ENCODE measurements at places on chromosomes 16 and 17. TPM values are rescaled to one million over a fixed set of nuclear protein-coding genes. Genes with fewer than 3 reads are reported as not detected.

DNA sequence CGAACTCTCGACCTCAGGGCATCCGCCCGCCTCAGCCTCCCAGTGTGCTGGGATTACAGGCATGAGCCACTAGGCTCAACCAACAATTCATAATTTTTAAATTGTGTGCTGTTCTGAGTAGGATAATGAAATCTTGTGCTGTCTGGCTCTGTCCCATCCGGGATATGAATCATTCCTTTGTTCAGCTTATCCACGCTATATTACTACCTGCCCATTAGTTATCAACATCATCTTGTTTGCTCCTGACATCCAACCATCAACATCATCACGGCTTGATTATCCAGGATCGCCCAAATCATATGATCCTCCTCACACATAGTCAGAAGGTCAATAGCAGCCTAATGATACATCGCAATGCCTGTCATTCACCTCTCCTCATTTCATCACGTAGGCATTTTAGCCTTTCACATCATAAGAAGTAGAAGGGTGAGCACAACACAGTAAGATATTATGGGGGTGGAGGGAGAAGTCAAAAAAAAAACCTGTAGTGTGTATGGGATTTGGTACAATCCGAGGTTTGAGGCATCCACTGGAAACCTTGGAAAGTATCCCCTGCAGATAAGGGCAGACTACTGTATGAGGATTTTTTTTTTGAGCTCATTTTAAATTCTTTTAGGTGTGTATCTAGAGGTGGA is 77.0 kb upstream of the SIAH1 start:
- H3K27me3 ChIP-seq: no peaks in the 10 kb centered on the region
- H3K27ac ChIP-seq: no peak overlapping the region
- H3K4me3 ChIP-seq: no peak overlapping the region
- no peaks in the 10 kb centered on the region for H3K36me3 ChIP-seq

The TLE7 gene
- not detected for total RNA-seq

GRCh38 chr17:35890774-35891155 is 10.6 kb upstream of the CCL5 start:
- no peaks in the 10 kb centered on the region for H3K4me1 ChIP-seq
- H3K36me3 ChIP-seq: no peaks in the 10 kb centered on the region
- H3K27me3 ChIP-seq: no peaks in the 10 kb centered on the region
- DNase-seq: no peak

GRCh38 chr16:77939968-77940367 is 82.4 kb upstream of the CLEC3A start:
- no peak overlapping the region for H3K27ac ChIP-seq
- no peaks in the 10 kb centered on the region for H3K36me3 ChIP-seq
- DNase-seq: no peak
- no peaks in the 10 kb centered on the region for H3K4me1 ChIP-seq
- H3K4me3 ChIP-seq: no peak overlapping the region

DNA sequence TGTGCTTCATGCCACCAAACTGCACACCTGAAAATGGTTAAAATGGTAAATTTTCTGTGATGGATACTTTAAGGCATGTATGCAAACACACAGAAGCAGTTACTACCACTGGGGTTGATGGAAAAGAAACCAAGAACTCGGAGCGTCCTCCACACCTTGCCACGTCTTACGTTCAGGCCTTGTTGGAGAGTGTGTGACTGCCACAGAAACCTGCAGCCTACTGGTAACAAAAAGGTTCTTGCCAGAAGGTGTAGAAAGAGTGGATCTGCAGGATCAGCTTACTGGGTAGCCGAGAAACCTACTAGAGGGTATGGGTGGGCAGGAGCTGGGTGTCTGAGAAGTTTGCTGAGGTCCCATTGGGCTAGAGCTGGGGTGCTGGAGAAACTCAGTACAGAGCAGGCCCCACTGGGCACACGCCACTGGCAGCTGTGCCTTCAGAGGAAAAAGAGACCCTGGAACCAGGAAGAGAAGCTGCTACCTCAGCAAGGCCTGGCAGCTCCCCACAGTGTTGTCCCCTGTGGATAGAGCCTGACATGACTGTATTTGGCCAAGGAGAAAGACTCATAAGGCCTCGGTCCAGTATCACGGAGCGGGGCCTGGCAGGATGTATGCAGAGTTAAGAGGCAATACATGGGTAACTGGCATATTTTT is 204.6 kb downstream of the SEC14L1 start:
- DNase-seq: no peak
- no peak overlapping the region for H3K27ac ChIP-seq
- no peak overlapping the region for H3K4me3 ChIP-seq
- no peaks in the 10 kb centered on the region for H3K36me3 ChIP-seq
- peaks cover 9% of the 10 kb centered on the region for H3K4me1 ChIP-seq
- no peaks in the 10 kb centered on the region for H3K27me3 ChIP-seq

The NLGN2 gene
- 60.5 TPM for total RNA-seq

The SLFN5 gene
- 23.7 TPM for total RNA-seq

GRCh38 chr17:44439168-44439567 is 49.7 kb upstream of the ITGA2B start:
- no peaks in the 10 kb centered on the region for H3K27me3 ChIP-seq
- no peak for DNase-seq
- H3K4me1 ChIP-seq: no peaks in the 10 kb centered on the region
- H3K27ac ChIP-seq: no peak overlapping the region
- H3K4me3 ChIP-seq: no peak overlapping the region

- no peaks in the 10 kb centered on the region for H3K27me3 ChIP-seq
- DNase-seq: no peak
- H3K4me3 ChIP-seq: no peak overlapping the region
- no peak overlapping the region for H3K27ac ChIP-seq
Observed at GRCh38 chr17:71592431-71592830, 528.4 kb upstream of the SOX9 start.

The SBK1 gene
- total RNA-seq: 19.2 TPM

GRCh38 chr17:16471295-16471694 is 20.7 kb downstream of the LRRC75A start:
- no peaks in the 10 kb centered on the region for H3K4me1 ChIP-seq
- no peak overlapping the region for H3K27ac ChIP-seq
- no peaks in the 10 kb centered on the region for H3K36me3 ChIP-seq
- no peak for DNase-seq
- H3K4me3 ChIP-seq: no peak overlapping the region
- H3K27me3 ChIP-seq: no peaks in the 10 kb centered on the region

The CDRT15L2 gene
- total RNA-seq: not detected

The MNT gene
- total RNA-seq: 37.0 TPM

DNA sequence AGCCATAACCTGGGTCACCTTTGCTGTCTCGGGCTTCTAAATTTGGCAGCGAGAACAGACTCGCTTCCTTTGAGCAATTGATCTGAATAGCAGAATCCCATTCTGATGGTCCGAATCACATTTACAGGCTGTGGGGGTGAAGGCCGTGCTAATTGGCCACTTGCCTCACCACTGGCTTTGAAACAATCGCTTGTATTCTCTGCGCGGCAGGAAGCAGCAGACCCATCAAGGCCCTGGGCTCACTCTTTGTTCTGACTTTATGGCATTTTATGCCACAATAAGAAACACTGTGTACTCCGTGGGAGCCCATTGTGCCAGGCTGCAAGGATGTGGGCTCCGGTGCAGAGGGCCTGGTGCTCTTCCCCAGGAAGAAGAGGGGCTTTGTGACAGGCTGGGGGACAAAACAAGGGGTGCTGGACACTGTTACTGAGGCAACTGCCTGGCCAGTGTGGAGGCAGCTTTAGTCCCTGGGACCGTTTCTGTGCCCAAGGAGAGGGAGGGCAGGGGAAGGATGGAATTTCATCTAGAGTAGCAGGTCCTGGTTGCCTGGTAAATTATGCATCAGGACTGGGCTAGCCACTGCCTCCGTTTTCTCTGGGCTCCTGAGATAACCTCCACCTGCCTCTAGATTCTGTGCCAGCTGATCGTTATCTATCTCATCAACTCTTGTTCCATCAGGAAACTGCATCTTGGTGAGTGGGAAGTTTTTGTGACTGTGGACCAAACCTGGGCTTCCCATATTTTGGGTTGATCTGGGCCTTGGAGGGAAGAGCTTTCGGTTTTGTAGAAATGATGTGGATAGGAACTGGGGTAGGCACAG is 78.5 kb downstream of the MRC2 start:
- no peak overlapping the region for H3K27ac ChIP-seq
- no peaks in the 10 kb centered on the region for H3K36me3 ChIP-seq
- peaks cover 32% of the 10 kb centered on the region for H3K4me1 ChIP-seq
- DNase-seq: no peak

The ARHGDIG gene
- total RNA-seq: not detected

DNA sequence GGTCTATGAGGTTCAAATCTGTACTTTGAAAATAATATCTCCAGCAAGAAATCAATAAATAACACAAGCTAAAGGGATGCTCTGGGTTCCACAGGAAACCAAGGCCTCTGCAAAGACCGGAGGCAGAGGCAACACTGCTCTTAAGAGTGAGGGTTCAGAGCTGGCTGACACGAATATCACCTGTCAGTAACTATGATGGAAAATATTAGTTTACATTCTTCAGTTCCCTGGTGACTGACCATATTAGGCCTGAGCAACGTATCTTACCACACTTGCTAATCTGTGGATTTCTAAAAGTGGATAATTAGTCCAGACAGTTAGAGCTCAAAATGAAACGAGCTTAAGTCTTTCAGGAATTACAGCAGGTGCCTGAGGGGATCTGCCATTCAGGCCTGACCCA is 459.3 kb downstream of the HS3ST3B1 start:
- no peak overlapping the region for H3K27ac ChIP-seq
- no peaks in the 10 kb centered on the region for H3K4me1 ChIP-seq
- no peaks in the 10 kb centered on the region for H3K36me3 ChIP-seq
- DNase-seq: no peak
- no peak overlapping the region for H3K4me3 ChIP-seq

DNA sequence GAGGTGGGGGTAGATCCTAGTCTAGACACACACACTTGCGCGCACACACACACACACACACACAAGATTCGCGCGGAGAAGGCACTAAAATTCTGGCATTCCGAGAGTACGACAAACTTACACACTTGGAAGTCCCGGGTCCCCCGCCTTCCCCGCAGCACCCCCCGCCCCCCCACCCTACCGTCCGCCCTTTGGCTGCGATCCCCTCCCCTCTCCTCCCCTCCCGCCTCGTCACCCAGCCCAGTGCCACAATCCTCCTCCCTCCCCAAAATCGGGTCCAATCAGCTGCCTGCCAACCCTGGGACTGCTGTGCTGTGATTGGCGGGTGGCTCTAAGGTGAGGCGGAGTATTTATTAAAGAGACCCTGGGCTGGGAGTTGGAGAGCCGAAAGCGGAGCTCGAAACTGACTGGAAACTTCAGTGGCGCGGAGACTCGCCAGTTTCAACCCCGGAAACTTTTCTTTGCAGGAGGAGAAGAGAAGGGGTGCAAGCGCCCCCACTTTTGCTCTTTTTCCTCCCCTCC is at the start of gene SOX9:
Gene SOX9, plus strand, starts transcription at position 379 of the 522 bp plus-strand sequence. CDS start 372 bp downstream, outside the sequence.
- no peaks in the 10 kb centered on the region for H3K27me3 ChIP-seq
- peaks cover 23% of the 10 kb centered on the region for H3K4me1 ChIP-seq
- H3K4me3 ChIP-seq: peak within 1 kb of the TSS; percentile 99
- H3K36me3 ChIP-seq: peaks cover 19% of the 10 kb centered on the region
- peak within 1 kb of the TSS; percentile 72 for H3K27ac ChIP-seq

- no peak overlapping the region for H3K27ac ChIP-seq
- DNase-seq: no peak
- no peaks in the 10 kb centered on the region for H3K27me3 ChIP-seq
- H3K4me3 ChIP-seq: no peak overlapping the region
Observed at GRCh38 chr17:79090443-79091225, 16.0 kb downstream of the ENGASE start.

The ITGAX gene
- total RNA-seq: 1.9 TPM
